ENCODE measurements at places on chromosomes 7 and 10. TPM values are rescaled to one million over a fixed set of nuclear protein-coding genes. Genes with fewer than 3 reads are reported as not detected.

DNA sequence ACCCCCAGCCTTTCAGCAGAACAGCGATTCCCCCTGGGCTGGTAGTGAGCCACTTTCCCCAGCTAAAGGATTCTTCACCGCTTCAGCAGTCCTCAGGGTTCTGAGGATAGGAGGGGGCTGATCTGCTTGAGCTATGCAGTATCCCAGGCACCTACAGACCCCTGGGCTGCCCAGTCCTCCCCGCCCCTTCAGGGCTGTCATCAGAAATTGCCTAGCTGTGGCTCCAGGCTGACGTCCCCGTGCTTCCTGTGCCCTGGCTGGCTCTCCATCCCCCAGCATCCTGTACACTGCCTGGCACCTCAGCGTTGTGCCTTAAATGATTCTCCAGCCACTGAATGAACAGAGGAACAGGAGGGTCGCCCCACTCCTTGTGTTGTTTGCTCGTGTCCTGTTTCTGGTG, 38.4 kb upstream of the CDH23 start:
- peaks cover 27% of the 10 kb centered on the region for H3K4me1 ChIP-seq
- no peak for DNase-seq
- H3K4me3 ChIP-seq: no peak overlapping the region

DNA sequence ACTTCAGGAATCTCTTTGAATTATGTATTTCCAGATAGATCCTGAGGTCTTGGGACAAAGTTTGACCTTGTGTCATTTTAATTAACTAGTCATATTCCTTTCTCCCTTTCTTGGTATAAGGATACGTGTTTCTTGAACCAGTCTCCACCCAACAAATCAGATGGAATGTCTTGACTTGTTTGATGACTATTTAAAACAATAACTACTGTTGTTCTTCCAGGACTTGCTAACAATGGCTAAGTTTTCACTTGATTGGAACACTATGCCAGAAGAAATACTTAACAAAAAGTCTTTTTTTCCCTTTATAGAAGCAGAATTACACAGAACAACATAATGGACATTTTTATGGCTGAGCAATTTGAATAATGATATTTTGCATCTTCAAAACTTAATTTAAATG, 43.0 kb upstream of the WIPF3 start:
- no peak overlapping the region for H3K27ac ChIP-seq
- no peaks in the 10 kb centered on the region for H3K4me1 ChIP-seq
- H3K27me3 ChIP-seq: peaks cover 33% of the 10 kb centered on the region
- DNase-seq: no peak

GRCh38 chr7:4240520-4241303, 441.4 kb upstream of the FOXK1 start:
- H3K27me3 ChIP-seq: no peaks in the 10 kb centered on the region
- peaks cover 7% of the 10 kb centered on the region for H3K4me1 ChIP-seq
- no peak overlapping the region for H3K4me3 ChIP-seq
- H3K27ac ChIP-seq: no peak overlapping the region
- H3K36me3 ChIP-seq: no peaks in the 10 kb centered on the region

DNA sequence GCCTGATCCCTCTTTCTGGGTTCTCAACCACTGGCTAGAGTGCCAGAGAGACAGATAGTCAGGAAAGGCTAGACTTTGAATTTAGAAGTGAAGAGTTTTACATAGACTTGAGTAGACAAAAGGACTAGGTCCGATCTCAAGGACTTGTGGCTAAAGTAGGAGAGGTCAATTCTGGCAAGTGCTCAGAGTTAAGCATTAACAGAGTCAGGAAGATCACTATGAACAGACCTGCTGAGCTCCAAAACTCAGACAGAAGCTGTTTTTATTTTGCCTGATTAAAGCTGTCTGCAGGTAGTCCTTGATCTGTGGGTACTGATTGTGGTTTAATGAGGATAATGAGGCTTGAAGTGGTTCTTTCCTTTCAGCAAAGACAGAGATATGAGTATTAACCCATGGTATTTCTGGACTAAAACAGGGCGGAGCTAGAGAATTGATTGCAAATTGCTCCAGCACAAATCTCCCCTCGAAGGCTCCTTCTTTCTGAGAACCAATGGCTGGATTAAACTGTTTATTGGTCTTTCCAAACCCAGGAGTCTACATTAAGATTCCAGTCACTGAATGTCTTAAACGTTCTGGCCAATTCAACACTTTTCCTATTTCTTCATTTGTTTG, 423.2 kb downstream of the IPMK start:
- no peaks in the 10 kb centered on the region for H3K27me3 ChIP-seq
- H3K27ac ChIP-seq: no peak overlapping the region
- no peak overlapping the region for H3K4me3 ChIP-seq
- no peaks in the 10 kb centered on the region for H3K4me1 ChIP-seq
- H3K36me3 ChIP-seq: no peaks in the 10 kb centered on the region

- DNase-seq: no peak
- H3K4me3 ChIP-seq: no peak overlapping the region
- H3K27ac ChIP-seq: no peak overlapping the region
- H3K27me3 ChIP-seq: peaks cover 6% of the 10 kb centered on the region
These were observed 31.1 kb upstream of the RET start for GRCh38 chr10:43045631-43046287.

DNA sequence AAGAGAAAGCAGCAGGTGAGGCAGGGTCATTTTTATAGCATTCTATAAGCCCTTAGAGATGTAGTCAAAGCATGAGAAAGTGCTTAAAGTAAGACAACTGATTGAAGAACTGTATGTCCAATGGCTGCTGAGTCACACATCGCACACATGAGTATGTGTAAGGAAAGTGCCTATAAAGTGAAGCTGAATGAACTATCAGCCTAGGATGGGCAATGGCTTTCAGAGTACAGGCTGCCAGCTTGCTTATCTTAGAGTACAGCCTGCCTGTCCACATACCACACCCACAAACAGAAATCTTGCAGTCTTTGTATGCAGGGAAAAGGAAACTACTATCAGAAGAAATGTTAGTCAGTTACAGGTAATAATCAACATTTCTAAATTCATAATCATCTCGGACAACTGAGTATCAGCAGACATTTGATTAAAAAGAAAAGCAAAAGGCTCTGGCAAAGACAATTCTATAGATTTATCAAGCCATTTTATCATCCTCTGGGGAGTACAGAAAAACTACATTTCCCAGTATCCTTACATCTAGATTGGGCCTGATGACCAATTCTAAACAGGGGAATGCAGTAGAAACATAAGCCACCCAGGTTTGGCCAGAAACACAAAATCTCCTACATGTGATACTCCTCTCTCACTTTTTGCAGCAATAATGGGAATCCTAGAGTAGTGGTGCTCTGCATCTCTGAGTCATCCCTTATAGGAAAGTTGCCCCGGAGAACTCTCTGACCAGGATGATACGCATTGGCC, 16.2 kb upstream of the EPHB6 start:
- no peak for DNase-seq
- H3K36me3 ChIP-seq: no peaks in the 10 kb centered on the region
- no peak overlapping the region for H3K4me3 ChIP-seq
- peaks cover 11% of the 10 kb centered on the region for H3K4me1 ChIP-seq

DNA sequence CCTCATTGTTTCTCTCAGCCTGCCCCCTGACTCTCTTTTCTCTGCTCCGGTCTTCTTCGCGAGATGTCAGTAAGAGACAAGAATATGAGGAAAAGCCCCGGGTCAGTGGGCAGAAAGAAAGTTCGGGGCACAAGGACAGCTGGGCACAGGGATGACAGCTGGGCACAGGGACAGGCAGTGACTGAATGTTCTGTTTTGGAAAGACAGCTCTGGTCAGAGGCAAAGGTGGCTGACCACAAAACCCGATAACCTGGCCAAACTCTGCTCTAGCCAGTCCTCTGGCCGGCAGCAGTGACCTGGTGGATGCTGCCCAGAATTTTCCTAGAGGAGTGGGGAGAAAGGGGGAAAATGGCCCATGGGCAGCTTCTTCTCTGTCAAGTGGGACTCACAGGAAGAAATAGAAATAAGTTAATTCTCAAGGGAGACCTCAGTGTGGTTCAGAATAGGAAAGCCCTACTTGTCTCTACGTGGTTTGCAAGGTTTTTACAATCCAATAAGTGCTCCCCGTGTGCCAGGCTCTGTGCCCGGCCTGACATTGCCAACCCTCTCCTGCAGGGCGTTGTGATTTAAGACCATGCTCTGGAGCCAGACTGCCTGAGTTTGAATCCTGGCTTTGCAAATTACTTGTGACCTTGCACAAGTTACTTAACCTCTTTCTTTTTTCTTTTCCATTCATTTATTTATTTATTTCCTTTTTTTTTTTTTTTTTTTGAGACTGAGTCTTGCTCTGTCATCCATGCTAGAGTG, 110.6 kb upstream of the ZNF716 start:
- peaks cover 4% of the 10 kb centered on the region for H3K36me3 ChIP-seq
- no peak overlapping the region for H3K27ac ChIP-seq
- no peak for DNase-seq
- H3K27me3 ChIP-seq: no peaks in the 10 kb centered on the region
- H3K4me1 ChIP-seq: no peaks in the 10 kb centered on the region

GRCh38 chr10:77537071-77537470, 100.5 kb downstream of the KCNMA1 start:
- DNase-seq: no peak
- no peaks in the 10 kb centered on the region for H3K4me1 ChIP-seq
- H3K27me3 ChIP-seq: peaks cover 14% of the 10 kb centered on the region
- H3K27ac ChIP-seq: no peak overlapping the region
- no peaks in the 10 kb centered on the region for H3K36me3 ChIP-seq

DNA sequence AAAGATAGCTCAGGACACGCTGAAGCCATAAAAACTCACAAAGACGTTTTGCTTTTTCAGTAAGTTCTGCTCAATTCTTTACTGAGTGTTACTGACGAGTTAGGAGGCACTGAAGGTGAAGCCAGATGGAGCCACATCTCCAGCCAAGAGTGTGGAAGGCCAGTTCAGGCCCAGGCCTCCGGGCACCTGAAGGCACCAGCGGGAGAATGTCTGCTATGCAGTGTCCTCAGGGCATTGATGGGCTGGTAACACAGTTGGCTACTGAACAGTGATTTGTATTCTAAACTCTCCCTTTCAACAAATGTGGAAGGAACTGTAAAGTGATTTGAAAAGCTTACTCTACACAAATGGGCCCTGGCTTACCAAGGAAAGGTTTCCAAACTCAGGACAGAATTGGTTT, 64.8 kb upstream of the SVIL start:
- DNase-seq: no peak
- H3K36me3 ChIP-seq: no peaks in the 10 kb centered on the region
- no peak overlapping the region for H3K4me3 ChIP-seq
- H3K27ac ChIP-seq: no peak overlapping the region

DNA sequence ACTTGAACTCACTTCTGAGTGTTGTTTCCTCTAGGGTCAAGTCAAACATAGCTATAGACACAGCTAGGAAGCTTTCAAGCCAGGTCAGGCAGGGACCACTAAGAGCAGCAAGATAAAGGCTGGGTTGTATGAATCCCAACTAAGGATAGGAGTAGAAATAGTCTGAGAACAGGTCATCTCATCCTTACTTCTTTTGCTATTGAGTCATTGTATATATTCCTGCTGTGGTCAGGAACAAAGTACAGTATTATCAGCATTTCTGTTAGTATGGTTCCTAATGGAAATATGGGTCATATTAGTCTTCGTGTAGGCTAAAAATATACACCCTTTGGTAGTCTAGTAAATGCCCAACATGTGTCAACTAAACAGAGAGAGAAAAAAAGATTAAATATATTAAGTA, 145.3 kb downstream of the BTAF1 start:
- no peak overlapping the region for H3K4me3 ChIP-seq
- no peaks in the 10 kb centered on the region for H3K36me3 ChIP-seq
- H3K27me3 ChIP-seq: no peaks in the 10 kb centered on the region
- no peak overlapping the region for H3K27ac ChIP-seq

- no peaks in the 10 kb centered on the region for H3K36me3 ChIP-seq
- H3K27me3 ChIP-seq: peaks cover 26% of the 10 kb centered on the region
- peaks cover 13% of the 10 kb centered on the region for H3K4me1 ChIP-seq
- H3K27ac ChIP-seq: no peak overlapping the region
These were observed 1.8 kb upstream of the PDGFA start for GRCh38 chr7:521221-522070.

GRCh38 chr7:152076324-152076821, 50.9 kb downstream of the GALNT11 start:
- DNase-seq: no peak
- no peaks in the 10 kb centered on the region for H3K36me3 ChIP-seq
- H3K4me1 ChIP-seq: peaks cover 26% of the 10 kb centered on the region
- no peak overlapping the region for H3K4me3 ChIP-seq

- H3K4me1 ChIP-seq: no peaks in the 10 kb centered on the region
- no peak overlapping the region for H3K4me3 ChIP-seq
- no peaks in the 10 kb centered on the region for H3K36me3 ChIP-seq
- no peak overlapping the region for H3K27ac ChIP-seq
These were observed 91.9 kb downstream of the ZWINT start for GRCh38 chr10:56269181-56269580.

DNA sequence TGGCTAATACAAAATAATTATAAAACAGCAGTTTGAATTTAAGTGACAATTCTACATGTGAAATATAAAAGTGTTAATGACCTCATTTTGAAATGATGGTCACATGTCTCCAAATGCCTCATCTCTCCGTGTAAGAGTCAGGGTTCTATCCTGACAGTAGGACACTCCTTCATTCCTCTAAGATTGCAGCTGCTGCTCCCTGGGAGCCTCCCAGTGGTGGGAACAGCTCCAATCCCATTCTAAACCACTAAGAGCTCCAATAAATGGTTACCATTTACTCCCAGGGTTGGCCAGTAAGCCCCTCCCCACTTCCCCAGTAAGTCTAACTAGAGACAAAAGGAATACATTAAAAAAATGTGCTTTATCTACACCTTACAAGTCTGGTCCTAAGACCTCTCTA, 344.6 kb upstream of the AOAH start:
- H3K27me3 ChIP-seq: no peaks in the 10 kb centered on the region
- H3K4me3 ChIP-seq: no peak overlapping the region
- H3K36me3 ChIP-seq: peaks cover 12% of the 10 kb centered on the region
- DNase-seq: no peak
- peak overlapping the region; percentile 6 for H3K27ac ChIP-seq

The CRTAC1 gene
- polyA plus RNA-seq: not detected

The DNAJC12 gene
- polyA plus RNA-seq: not detected

The SERPINE1 gene
- not detected for polyA plus RNA-seq

The MMP21 gene
- not detected for polyA plus RNA-seq

The TMED4 gene
- 54.8 TPM for polyA plus RNA-seq

The GPR26 gene
- not detected for polyA plus RNA-seq

Data from naive B cell (primary cell).